ENCODE measurements at places on chromosomes 2 and 18.

GRCh38 chr18:56593906-56594305 lies 44.5 kb downstream of the TXNL1 start:
- no peak for DNase-seq

DNA sequence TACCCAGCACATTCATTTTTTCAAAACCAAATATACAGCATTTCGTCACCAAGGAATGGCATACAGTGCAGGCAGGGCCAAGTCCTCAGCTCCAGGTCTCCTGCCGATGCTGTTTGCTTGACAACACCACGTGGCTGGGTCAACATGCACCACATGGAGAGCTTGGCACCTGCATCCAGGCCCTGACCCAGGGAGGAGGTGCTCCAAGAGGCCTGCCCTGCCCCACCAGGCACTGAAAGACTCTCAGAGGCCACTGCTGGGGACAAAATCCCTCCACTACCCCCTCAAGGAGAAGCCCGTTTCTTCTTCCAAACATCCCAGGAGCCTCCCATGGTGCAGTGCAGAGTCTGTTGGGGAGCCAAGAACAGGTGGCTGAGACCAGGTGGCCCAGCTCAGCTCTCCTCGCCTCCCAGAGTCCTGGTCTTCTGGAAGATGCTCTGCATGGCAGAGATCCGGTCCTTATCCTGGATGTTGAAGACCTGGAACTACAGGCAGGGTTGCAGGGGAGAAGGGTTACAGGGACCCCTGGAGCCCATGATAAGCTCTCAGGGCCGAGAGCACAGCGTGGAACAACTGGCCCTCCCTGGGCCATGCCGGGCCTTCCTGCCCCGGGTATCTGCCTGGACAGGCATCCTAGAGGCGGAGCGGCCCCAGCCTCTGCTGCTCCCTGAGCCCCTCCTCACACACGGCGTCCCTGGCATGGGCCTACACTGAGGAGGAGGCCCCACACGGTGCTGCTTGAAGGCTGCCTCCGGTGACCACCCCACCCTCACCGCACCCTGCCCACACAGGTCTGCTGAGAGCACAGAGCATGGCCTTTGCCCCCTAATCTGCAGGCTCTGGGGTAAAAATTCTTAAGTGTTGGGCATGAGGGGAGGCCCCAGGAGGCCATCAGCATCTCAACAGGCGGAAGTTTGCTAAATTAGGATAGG lies 9.0 kb downstream of the MAB21L4 start:
- no peak for DNase-seq

- no peak for DNase-seq
Observed at GRCh38 chr18:7548721-7549120, 18.4 kb upstream of the PTPRM start.

DNA sequence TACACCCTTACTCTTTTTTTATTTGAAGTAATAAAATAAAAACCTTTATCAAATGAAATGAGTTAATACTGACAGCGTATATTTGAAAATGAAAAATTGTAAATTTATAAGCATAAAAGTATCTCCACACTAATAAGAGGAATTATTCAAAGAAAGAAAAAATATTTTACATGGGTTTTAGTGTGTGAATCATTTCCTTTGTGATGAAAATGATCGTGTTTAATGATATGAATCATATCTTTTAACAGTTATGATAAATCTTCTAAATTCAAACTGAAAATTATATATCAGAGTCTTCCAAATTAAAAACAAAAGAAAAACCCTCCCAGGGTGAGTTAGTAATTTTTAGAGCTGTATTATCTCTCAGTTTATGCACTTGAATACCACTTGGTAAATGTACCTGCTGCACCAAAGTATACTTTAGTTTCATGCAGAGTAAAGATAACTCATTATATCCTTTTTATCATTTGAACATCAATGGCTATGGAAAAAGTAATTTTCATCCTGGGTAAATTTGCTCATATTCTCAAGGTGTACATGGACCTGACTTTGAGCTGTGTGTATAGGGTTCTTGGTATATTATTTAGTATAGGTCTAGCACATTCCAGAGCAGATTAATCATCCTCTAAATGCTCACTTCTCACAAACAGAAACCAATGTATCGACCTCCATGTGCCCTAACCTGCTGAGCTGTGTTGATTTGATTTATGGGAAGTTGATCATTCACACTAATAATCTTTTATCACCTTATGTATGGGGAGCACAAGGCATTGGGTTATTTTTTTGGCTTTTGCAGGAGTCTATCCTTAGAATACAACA lies 98.7 kb upstream of the VWC2L start:
- no peak for DNase-seq

GRCh38 chr2:1739961-1740715 lies 4.2 kb downstream of the PXDN start:
- no peak for DNase-seq

DNA sequence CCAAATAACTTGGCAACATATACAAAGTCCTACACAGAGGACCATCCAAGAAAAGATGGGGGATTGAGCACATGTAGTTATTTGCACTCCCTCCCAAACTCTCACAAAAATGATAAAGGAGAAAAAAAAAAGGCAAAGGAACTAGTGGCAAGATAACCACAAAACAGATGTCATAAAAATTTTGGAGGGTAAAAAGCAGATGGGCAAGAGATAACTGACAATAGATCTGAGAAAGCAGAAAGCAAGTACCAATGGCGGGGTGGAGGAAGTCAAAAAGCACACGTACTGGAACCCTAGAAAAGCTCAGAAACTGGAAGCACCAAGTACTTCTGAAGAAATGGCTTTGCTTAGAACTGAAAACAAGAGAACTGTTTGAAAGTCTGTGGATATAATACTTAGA lies 82.0 kb downstream of the WDPCP start:
- DNase-seq, result peak; percentile 8

Measured in NB4 (cell line).